ENCODE measurements at places on chromosomes 1 and 21. TPM values are rescaled to one million over a fixed set of nuclear protein-coding genes. Genes with fewer than 3 reads are reported as not detected.

- DNase-seq: no peak
Observed at GRCh38 chr21:35399002-35399530, 350.0 kb upstream of the RUNX1 start.

GRCh38 chr1:9018333-9018732 is 7.9 kb downstream of the SLC2A7 start:
- DNase-seq: no peak

SLC22A15 gene
- 7.2 TPM for total RNA-seq

DNA sequence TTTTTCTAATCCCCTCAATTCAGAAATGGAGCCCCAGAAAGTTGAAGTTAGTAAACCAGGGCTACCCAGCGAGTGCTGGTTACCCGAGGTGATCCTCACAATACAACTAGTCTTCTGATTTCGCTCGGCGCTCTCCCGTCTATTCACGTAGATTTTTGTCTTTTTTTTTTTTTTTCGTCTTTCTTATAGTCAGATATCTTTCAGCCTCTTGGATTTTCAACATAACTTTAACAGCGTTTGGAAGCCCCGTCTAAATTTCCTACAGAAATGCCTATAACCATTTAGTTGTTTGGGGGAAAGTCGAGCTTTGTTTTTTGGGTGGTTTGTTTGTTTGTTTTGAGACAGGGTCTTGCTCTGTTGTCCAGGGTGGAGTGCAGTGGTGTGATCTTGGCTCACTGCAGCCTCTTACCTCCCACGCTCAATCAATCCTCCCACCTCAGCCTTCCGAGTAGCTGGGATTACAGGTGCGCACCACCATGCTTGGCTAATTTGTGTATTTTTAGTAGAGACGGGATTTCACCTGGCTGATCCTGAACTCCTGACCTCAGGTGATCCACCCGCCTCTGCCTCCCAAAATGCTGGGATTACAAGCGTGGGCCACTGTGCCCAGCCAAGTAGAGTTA is 818 bp upstream of the TMEM50B start:
- DNase-seq: no peak

GRCh38 chr1:84947536-84948410 is 49.1 kb downstream of the MCOLN2 start:
- DNase-seq: no peak

WNT9A gene
- total RNA-seq: 0.99 TPM

GRCh38 chr1:116242741-116243140 is 130.3 kb upstream of the ATP1A1 start:
- DNase-seq: no peak

DNA sequence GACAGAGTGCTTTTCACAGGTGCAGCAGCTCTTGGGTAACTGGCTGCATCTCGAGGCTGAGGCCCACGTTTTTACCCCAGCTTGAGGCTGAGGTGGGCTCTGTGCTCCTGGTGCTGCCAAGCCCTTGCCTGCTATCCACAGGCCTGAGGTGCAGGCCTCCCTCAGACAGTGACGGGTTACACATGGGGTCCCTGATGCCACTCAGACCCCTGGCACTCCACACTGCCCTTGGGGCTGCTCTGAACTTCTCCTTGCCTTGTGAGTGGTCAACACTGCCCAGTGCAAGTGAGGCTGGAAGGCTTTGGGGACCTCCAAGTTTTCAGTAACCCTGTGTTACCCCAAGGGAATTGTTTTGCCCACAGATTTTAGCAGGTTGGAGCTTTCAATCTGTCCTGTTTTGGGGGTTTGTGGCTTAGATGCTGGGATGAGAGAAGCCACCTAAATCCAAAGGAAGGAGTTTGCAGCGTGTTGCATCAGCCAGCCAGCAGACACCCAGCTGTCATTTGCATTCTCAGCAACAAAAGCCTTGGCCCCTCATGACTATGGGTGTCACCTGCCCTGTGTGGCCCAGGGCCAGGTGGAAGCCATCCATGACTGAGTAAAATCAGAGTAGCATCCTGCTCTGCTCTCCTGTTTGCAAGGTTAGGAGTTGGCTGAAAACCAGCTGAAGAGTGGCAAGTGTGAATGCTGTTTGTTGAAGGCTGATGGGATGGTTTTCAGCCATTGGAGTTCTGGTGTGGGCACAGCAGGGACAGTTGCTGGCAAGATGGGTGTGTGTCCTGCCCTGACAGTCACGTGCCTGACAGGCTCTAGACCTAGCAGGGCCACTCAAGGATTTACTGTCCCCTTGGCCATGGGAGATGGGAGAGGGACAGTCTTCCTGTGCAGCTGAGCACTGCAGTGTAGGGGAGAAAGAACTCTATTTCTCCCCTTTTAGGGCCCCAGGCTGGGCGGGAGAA is 3.2 kb downstream of the RNF187 start:
- DNase-seq: peak; percentile 76

DNA sequence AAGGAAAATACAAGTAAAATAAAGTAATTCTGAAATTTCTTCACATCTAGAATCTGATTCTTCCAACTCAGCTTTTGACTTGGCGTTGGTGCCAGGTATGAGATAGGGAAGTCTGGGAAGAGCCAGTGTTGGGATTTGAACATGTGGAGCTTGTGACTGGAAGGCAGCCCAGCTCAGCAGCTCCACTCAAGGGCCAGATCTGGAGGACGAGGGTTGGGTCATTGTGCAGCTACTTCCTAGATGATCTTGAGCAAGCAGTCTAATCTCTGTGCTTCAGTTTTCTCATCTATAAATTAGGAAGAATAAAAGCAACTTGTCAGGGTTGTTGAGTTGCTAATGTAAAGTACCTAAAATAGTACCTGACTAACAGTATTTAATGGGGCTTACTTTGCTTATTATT is 5.0 kb downstream of the ADARB1 start:
- DNase-seq: no peak

- DNase-seq: no peak
Observed at GRCh38 chr1:15099441-15100120, 54.0 kb upstream of the TMEM51 start.

DNA sequence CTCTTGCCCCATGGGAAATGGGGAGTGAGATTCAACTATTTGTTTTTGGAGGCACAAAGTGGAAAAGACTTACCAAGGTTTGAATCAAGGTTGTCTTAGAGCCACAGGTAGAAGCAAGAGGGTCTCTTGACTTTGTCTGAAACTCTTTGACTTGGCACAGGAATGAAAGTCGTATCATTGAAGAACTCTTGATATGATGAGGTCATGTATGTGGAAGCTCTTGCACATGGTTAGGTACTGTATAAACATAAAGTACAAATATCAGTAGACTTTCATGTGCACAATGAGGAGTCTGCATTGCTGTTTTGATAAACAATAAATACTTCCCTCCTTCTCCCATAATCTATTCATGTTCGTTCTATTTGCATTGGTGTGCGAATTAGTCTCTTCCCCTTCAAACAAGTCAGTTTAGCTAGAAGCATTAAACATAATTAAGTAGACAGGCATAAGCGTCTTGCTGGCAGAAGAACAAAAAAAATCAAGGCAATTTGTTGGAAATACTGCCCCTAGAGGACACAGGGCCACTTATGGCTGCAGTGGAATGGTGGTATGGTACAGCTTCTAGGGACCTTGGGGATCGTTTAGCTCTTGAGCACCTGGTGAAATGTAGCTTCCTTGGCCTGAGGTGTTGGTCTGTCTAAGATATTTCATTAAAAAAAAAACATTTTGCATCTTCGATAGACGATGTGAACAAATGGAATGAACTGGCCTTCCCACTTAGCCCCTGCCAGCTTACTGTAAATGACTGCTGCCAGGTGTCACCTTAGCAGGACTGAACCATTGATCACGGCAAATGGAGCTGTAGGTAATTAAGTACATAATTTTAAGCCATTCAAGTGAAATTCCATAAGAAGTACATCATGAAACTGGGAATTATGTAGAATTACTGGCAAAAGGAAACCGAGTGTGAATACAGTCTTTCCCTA is 218.0 kb upstream of the GALNT2 start:
- no peak for DNase-seq

DNA sequence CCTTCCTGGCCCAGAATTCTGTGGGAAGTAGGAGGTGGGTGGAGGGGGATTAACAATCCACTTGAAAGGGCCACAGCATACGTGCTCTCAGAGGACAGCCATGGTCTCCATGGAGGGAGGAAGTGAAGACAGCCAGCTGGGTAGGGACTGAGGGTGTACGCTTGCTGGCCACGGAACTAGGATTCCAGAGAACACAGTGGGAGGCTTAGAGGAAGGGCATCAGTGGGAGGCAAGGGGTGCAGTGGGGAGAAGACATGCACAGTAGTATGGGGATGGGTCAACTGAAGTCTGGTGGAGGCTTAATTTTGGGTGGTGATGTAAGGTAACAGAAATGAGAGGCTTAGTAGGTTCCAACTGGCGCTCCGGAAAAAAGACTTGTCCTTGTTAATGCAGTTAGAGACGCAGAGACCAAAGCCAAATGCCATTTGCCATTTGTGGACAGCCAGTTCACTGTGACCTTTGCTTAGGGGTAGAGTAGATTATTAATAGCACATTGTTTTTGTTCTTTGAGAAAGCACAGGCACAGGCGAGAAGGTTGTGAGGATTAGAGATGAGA is 103.0 kb downstream of the ZSCAN20 start:
- no peak for DNase-seq

DNA sequence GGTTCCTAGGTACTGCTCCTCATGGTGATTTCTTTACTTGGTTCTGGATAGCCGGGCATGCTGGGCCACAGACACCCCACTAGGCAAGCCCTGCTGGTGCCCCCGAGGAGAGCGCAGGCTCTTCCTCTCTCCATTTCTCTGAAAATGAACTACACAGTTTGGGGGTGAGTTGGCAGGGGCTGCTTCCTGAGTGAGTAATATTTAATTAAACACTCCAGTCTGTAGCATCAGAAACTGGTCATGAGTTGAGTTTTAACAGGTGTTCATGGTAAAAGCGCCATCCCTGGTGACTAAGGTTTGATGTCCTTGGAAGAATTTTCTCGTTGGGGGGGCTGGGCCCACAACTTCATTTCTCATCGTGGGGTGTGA is 1.7 kb downstream of the SPSB1 start:
- DNase-seq: peak; percentile 83

TMEM200B gene
- 9.5 TPM for total RNA-seq

GRCh38 chr1:205047764-205048231 is 4.8 kb downstream of the CNTN2 start:
- no peak for DNase-seq

LORICRIN gene
- total RNA-seq: not detected

DNA sequence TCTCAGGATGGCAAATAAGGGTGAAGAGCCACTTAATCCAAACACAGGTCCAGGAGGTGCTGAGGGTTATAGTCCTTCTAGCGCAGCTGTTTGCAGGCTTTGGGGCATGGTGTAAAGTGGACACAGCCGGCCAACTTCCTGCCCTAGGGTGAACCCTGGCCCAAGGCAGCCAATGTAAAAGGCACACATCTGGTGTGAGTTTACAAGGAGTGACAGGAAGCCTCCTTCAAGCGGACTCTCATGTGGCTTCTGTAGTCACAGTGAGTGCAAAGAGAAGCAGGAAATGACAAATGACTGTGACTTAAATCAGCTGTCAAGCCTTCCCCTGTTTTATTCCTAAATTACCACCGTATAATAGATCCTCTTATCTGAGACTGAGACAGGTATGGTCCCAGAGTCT is 213.0 kb downstream of the CRB1 start:
- DNase-seq: no peak

DNA sequence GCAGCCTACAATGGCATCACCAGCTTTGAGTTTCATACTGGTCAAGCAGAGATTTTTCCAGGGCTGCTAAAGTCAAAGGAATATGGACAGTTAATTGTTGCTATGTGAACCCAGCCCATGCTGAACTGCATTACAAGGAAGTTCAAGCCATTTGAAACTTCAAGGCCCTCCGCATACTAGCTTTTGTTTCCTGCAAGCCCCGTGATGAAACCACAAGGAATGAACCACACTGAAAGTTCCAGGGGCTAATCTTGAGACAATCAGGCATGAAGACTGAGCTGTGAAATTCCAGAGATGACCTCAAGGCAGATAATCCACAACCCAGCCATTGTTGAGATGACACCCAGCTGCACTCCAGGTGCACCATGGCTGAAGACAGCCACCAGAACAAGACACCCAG is 180.8 kb downstream of the C1orf21 start:
- DNase-seq: peak; percentile 29

GRCh38 chr21:26388731-26389231 is 184.3 kb downstream of the CYYR1 start:
- peak; percentile 48 for DNase-seq

- DNase-seq: peak; percentile 53
Observed at GRCh38 chr21:25375675-25376074, 231.6 kb downstream of the MRPL39 start.

GRCh38 chr1:73033640-73034039 is 751.3 kb upstream of the NEGR1 start:
- DNase-seq: no peak

CRYAA gene
- total RNA-seq: not detected

DNA sequence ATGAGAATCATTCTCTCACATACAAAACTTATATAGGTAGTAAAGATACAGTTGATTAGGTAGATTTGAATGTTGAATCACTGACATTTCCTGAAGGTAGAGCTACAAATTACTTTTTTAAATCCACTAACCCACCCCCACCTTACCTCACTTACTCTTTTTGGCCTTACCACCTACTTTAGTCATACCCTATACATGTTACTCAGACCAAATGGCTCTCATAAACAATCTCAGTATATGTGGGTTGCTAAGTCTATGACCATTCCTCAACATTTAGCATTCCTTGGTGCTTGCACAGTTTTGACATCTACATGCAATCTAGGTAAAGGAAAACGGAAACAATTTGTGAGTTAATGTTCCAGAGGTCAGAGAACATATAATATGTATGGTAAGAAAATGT is 26.3 kb downstream of the SYDE2 start:
- no peak for DNase-seq

KCNK1 gene
- 2.9 TPM for total RNA-seq

DNA sequence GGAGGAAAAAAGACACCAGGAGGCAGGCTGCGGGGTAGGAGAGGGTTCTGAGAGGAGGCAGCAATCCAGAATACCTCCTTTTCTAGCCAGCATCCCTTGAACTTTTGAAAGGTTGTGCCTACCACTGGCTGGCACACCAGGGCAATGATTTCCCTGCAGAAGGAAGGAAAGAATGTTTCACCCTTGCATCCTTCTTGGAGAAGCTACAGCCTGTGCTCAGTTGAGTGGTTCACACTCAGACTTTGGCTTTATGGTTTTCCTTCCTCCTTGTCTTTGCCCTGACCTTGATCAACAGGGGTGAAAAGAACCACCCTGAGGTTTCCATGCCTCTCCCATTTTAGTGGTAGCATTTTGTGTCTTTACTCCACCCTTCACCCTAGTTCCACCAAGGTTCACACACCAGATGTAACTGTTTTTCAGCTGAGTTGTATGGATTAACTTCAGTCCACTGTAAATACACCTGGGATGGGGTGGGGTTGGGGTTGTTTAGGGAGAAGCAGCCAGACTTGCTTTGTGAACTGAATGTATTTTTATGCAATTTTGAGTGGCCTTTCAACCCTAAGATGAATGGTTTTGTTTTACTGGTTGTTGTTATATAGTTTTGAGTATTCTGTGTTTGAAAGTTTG is 122.3 kb downstream of the SYT2 start:
- DNase-seq: no peak

- DNase-seq: no peak
Observed at GRCh38 chr1:9720785-9721605, 69.5 kb downstream of the PIK3CD start.

Data from fibroblast of the aortic adventitia (primary cell).